ENCODE measurements at places on chromosomes 16 and 17.

GRCh38 chr16:57633383-57634064 lies 5.1 kb downstream of the ADGRG1 start:
- DNase-seq: no peak

GRCh38 chr17:37045351-37045922 lies 96.7 kb downstream of the AATF start:
- DNase-seq: peak; percentile 42

DNA sequence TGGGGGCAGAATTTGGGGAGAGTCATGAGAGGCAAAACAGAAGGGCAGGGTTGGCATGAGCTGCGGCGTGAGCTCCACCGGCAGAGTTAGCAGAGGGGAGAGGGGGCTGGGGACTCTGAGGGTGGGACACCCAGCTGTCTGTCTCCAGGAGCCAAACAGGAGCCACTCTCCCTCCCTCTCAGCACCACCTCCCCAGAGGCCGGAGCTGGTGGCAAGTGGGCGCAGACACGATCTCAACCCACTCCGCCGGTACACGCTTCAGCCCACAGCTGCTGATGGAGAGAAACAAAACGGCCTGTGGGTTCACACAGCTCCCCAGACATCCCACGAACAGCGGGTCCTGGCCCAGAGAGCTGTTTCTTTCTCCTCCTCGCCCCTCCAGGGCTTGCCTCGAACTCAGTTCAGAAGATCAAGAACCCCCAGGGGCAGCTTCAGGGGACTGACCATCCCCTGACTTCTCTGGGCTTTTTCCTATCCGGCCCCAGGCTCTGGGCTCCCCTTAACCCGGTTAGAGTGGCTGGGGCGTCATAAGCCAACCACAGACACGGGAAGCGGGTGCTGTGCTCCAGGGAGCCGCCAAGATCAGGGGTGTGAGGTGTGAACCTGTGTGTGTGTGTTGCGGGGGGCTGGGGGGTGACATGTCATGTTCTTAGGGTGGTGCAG lies 7.6 kb downstream of the RHBDF2 start:
- no peak for DNase-seq

- no peak for DNase-seq
These were observed 2.5 kb upstream of the MRPS23 start for GRCh38 chr17:57852092-57852954.

- DNase-seq: no peak
These were observed 631 bp downstream of the UTP6 start for GRCh38 chr17:31900877-31901276.

GRCh38 chr17:37043201-37043600 lies 94.4 kb downstream of the AATF start:
- DNase-seq: no peak

DNA sequence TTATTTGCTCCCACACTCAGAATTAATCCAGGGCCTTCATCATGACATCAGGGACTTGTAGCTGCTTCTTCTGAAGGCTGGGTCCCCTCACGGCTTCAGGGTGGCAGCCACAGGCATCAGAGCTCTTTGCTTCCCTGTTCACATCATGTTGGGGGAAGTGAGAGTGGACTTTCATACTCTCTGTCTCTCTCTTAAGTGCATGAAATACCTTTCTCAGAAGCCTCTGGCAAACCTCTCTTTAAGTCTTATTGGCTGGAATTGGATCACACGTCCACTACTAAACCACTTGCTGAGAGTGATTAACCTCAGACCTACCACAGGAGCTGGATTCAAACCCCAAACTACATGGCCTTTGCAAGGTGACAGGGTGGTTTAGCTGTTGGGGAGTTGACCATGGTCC lies 17.7 kb upstream of the SALL1 start:
- DNase-seq: no peak

DNA sequence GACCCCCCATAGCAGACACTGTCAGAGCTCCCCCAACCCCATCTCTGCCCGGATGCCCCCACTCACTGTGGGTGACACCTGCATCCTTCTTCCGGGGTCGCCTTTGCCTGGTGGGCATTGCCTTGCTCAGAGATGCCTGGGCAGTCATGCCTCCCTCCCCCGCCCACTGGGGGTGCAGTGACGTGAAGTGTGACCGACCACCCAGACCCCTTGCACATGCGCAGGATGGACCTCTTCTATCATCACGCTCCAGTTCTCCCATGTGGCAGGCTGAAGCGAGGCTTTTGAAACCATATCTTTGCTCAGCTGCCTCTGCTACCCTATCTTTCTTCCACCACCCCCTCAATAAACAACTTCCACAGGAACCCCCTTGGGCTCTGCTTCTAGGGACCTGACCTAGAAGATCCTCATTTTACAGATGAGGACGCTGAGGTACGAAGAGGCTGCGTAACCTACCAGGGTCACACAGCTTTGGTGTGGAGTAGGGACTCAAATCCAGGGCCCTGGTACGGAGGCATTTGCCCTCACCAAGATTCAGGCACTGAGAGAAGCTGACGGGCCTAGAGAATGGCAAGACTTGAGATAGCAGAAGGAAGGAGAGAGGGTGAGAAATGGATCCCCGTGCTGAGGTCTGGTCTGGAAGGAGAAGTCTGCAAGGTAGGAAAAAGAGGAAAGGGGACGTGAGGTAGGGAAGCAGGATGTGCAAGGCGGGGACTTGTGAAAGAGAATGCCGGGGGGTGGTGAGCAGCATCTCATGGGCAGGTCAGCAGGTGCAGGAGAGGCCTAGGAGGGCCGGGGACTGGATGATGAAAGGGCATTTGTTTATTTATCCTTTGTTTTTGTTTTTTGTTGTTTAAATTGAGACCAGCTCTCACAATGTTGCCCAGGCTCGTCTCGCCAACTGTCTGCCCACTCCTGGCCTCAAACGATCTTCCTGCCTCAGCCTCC lies 14.4 kb downstream of the NLRC5 start:
- no peak for DNase-seq

DNA sequence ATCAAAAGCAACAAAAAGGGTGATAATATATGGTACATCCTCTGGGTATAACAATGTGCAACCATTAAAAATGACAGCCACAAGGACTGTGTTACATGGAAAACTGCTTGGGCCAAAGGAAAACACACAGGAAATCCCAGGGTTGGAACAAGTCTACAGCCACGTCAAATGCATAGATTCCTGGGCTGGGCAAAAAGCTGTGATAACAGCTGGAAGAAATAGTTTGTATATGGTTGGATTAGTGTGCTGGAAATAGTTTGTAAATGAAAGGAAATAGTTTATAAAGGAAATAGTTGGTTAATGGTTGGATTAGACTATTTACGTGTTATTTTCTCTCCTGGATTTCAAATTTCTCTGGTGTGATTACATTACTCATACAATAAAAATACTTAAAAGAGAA lies 2.6 kb downstream of the HSD17B2 start:
- DNase-seq: no peak

DNA sequence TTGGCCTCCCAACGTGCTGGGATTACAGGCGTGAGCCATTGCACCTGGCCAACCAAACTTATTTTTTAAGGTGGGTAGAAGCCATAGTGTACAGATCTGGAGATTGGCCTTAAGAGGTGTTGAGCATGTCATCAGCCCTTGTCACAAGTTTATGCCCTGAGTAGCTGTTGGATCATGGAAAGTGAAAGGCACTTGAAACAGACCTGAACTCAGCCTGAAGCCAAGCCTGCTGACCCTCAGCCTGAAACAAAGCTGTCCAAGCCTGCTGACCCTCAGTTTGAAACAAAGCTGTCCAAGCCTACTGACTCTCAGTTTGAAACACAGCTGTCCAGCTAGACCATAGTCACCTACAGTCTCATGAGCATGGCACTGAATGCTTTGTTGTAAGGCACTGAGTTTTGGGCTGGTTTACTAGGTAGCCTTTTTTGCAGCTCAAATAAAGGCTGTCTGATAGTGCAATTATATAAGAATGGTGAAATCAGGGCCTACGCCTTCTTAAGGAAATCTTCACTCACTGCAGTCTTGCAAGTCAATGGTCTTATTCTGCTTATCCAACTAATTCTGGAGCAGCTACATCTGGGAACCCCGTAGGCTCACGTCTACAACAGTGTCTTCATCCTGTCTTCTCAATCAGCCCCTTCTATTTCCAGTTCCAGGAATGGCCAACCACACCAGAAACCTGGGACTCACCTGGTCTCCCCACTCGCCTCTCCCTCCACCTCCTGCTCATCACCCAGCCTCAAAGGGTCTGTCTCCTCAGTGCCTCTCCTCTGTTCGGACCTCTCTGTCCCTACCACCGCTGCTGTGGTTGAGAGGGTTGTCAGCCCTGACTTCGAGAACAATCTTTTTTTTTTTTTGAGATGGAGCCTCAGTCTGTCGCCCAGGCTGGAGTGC lies 2.9 kb upstream of the NPIPB15 start:
- DNase-seq: no peak

DNA sequence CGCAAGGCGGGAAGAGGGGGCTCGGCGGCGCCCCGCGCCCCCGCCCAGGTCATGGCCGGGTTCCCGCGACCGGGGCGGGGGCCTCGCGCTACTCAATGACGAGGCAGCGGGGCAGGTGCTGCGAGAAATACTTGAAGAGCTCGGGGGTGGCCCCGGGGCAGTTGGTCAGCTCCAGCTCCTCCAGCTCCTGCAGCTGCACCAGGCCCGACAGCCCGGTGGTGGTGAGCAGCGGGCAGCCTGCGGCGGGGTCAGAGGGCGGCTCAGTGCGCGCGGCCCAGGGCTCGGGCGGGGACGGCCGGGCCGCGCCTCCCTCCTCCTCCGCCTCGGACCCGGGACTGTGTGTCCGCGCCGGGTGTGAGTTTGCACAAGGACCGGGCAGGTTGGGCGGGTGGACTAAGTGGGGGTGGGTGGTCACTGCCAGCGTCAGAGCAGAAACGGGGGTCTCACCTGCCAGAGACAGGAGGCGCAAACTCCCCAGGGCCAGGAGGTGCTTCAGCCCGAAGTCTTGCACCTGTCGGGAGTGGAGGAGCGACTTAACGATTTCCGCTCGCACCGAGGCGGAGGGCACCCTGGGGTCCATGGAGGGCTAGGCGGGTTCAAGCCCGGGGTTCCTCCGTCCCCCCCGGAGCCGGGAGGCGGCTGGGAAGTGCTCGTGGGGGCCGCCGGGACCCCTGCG lies 4.1 kb upstream of the WDR24 start:
- no peak for DNase-seq

DNA sequence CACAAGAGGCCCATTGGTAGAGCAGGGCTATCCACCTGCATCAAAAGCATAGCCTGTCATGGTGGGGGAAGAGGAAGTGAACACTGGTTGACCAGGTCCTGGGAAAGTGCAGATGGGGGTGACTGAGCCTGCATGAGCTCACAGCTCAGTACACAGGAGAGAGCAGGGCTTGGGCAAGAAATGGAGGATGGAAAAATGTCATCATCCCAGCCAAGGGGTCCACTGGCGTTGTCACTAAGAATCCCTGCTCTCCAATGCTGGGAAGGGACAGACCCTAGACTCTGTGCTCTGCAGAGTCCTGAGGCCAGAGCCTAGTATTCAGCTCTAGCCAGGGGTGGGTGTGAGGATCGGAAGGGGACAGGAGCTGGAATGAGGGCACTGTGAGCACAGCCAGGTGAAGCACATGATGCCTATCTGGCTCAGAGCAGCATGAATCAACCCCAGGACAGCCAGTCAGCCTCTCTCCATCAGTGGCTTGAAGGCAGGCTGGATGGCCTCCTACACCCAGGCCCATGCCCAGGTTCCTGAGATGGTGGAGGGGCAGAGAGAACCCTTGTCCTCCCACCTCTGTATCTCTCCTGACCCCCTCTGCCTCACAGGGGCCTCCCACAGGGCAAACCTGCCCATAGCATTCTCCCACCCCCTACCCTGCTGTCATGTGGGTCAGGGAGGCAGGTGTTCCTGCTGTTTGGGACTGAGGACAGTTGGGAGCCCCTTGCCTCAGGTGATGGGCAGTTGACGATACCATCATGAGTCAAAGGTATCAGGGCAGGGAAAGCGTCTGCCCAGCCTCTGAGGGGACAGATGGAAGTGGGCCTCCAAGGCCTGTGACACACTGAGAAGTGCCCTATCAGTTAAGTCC lies 13.8 kb upstream of the CTCF start:
- no peak for DNase-seq

DNA sequence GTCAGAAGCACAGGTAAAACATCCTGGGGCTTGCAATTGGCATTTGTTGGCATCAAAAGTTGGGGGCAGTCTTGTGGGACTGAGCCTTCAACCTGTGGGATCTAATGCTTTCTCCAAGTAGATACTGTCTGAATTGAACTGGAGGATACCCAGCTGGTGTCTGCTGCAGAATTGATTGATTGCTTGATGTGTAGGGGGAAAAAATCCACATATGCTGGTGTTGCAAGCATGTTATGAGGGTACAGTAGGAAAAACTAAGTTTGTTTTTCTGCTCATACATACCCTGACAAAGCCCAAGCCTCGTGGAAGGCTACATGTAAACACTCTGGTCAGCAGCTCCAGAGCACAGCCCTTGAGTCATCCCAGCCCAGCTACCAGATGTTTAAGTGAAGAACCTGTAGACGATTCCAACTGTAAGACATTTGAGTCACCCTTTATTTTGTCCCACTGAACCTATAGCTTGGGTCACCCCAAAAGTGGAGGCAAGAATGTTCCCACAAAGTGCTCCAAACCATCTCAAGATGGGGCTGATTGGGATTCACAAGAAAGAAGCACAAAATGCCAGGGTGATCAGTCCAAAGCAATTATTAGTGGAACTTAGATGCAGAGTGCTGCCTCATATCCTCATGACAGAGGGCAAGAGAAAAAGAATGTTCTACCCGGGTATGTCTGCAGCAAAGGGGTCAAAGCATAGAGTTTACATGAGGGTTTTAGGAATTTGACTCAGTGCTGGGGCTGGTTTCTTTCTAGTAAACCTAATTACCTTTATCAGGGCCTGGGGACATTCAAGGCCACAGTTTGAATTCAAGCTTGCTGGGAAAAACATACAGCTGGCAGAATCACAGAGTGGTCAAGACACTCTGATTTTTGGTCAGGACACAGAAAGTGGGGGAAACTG lies 9.6 kb upstream of the APPBP2 start:
- DNase-seq: no peak

DNA sequence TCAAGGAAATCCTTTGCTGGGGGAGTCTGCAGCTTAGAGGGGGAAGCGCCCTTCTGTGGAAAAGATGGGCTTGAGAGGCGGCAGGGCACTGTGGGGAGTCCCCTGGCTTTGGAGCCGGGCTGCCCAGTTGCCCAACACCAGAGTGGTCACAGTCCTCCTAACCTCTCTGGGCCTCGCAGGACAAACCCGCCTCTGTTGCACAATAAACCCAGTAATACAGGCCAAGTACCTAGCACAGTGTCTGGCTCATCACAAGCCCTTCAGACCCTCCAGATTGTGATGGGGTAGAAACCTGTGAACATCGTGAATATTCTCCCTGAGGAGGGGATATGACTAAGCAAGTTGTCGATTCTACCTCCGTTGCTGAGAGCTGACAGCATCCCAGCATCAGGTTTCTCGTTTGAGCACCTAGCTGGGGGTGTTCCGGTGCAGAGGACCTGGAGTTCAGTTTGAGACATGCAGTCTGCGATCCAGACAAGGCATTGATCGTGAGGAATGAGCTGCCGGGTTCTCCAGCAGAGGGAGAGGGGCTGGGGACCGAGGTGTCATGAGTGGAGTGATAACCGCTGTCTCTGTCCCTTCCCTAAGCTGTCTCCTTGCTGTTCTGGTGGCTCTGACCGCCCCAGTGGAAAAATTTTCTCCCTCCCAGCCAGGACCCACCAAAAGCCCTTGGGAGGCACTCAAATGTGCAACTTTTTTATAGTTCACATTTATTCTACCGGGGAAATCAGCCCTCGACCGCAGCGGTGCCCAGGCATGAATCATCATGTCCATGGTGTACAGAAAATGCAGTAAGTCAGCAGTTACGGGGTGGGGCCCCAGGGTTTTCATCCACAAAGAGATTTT lies 161.9 kb downstream of the WSCD1 start:
- no peak for DNase-seq

GRCh38 chr17:50318501-50319285 lies 27.2 kb upstream of the XYLT2 start:
- DNase-seq: no peak

Measured in NCI-H2227 treated with DMSO at 0.1 percent for 48 hours (cell line).